Mesangial cell (primary cell): ENCODE measurements at places on chromosomes 1 and 21. TPM values are rescaled to one million over a fixed set of nuclear protein-coding genes. Genes with fewer than 3 reads are reported as not detected.

Gene CHI3L1
- 0.65 and 14.7 TPM in 2 replicates for total RNA-seq

Gene SNX7
- total RNA-seq = 17.4 and 23.8 TPM in 2 replicates

Gene CHRM3
- under 0.01 and 1.3 TPM in 2 replicates for total RNA-seq

Gene SPRR2E
- total RNA-seq = not detected in 2 replicates

Gene PGLYRP4
- not detected in 2 replicates for total RNA-seq

Gene C1orf141
- not detected in 2 replicates for total RNA-seq

Gene TCEA3
- total RNA-seq = 2.6 and 4.8 TPM in 2 replicates

Gene PAQR6
- total RNA-seq = 0.49 and 1.0 TPM in 2 replicates

Gene CLCA1
- total RNA-seq = not detected in 2 replicates

Gene TMCO2
- total RNA-seq = not detected in 2 replicates

Gene MCOLN3
- total RNA-seq = 0.33 and 1.0 TPM in 2 replicates

Gene SLAMF9
- not detected in 2 replicates for total RNA-seq

Gene PRAMEF8
- total RNA-seq = not detected in 2 replicates

Gene NR1I3
- total RNA-seq = not detected in 2 replicates

Gene AK2
- 113 and 167 TPM in 2 replicates for total RNA-seq

Gene PER3
- 1.3 and 3.8 TPM in 2 replicates for total RNA-seq

Gene OR2T27
- total RNA-seq = not detected in 2 replicates

Gene TARBP1
- total RNA-seq = 11.0 and 11.1 TPM in 2 replicates

Gene DISC1
- total RNA-seq = 2.1 and 4.7 TPM in 2 replicates

Gene GNAT2
- 0.16 TPM in 1 of 2 replicates, not detected in the other for total RNA-seq

Gene NCAM2
- 0.49 and 0.51 TPM in 2 replicates for total RNA-seq

Gene NBPF12
- total RNA-seq = 2.9 and 5.6 TPM in 2 replicates

Gene RIPPLY3
- total RNA-seq = 0.16 and 0.51 TPM in 2 replicates

Gene AMIGO1
- 0.65 and 2.4 TPM in 2 replicates for total RNA-seq

Gene CELA2A
- not detected in 2 replicates for total RNA-seq

Gene PTGFRN
- 47.6 and 76.2 TPM in 2 replicates for total RNA-seq

Gene ANKRD45
- total RNA-seq = 0.76 TPM in 1 of 2 replicates, not detected in the other

Gene DRAXIN
- total RNA-seq = under 0.01 TPM in 2 replicates

Gene RCSD1
- 0.13 TPM in 1 of 2 replicates, not detected in the other for total RNA-seq

Gene GPATCH4
- total RNA-seq = 12.7 and 18.6 TPM in 2 replicates

Gene S100A16
- total RNA-seq = 433 and 734 TPM in 2 replicates

Gene NTRK1
- total RNA-seq = under 0.01 and 0.13 TPM in 2 replicates
